ENCODE measurements at places on chromosomes 3 and 15.

GRCh38 chr15:24078310-24079029, 391.4 kb upstream of the NDN start:
- no peak for DNase-seq

DNA sequence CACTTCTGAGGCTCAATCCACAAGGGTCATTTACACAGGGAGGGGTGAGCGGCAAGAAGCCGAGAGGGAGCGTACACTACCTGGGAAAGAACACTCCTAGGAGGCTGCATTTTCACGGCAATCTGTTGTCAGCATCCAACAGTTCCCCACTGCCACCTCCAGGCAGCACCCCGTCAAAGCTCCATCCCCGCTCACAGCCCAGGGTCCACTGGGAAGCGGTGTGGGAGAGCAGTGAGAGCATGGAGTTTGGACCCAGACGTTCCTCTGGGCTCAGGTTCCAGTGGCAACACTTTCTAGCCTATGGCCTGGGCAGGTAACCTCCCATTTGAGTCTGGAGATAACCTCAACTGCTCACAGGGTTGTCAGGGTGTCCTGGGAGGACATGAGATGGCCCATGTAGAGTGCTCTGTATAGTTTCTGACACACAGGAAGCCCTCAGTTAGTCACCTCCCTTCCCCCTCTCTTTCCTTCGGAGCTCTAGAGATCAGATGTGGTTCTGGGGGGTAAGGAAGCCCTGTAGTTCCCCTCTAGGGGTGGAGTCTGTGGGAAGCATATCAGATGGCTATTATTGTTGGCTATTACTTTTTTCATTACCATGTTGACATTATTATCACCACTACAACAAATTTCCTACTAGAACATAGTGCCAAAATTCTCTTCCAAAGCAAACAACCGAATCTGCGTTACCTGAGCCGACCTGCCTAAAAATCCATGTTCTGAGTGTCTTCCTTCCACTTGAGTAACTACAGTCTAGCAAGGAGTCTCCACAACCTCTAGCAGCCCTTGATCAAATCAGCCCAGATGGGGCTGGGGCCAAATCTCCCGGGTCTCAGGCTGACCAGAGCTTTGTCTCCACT, 29.1 kb downstream of the RUVBL1 start:
- DNase-seq = no peak

- DNase-seq = no peak
Observed at GRCh38 chr3:189167027-189167766, 4.6 kb upstream of the TPRG1 start.

DNA sequence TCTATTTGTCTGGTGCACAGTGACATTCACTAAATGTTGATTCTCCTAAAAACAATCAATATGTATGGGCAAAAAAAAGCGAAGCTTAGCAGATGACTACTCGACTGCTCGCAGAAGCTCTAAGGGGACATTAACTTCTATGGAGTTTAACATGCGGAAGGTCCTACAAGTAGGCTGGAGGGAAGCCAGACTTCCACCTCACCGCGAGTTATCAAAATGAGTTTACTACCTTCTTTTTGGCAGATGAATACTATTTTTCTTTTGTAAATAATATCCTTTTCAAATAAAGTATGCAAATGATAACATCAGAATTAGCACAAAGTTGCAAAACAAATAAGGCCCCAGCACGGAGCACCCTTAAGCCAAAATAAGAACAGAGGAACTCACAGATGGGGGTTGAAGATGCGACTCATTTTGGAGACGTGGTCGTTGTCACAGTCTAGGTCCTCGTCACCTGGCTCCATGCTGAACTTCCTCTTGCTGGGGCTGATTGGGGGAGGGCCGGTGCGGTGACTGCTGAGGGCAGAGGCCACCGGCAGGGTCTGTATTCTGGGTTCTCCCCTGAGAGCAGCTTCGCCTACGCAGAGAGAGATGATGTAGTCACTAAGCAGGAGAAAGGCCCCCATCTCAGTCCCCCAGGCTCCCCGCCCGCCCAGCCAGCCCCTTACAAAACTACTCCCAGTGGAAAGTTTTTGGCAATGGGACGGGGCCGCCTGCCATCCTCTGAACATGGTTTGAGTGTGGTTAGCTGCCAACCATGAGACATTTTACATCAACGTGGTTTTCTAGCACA, 42.1 kb downstream of the VGLL4 start:
- DNase-seq = no peak

DNA sequence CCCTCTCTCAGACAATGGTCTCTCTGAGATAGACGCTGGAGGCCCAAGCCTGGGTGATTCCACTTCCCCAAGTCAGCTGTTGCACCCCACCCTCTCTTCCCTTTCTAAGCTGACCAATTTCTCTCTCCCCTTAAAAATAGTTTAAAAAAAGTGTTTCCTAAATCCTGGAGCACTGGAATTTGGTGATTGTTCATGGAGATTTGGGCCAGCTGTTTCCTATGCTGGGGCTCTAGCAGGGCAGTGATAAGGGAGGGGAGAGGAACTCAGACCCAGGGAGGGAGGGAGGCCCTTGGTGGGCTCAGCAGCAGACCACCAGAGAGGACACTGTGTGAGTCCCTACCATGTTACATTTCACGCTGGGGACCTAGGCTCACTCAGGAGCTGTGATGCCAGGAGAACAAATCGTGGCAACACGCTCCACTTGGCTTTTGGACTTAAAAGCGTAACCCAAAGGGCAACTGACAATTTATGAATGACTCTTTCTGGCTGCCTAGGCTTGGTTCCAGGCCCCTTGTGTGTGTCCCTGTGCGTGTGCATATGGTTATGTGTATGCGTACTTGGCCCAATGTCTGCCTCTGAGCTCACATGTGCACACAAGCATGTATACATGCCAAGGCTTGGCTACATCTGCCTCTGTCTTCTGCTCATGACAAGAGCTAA, 59.8 kb upstream of the INSYN1 start:
- DNase-seq = no peak

- no peak for DNase-seq
Observed at GRCh38 chr3:113545594-113545993, 13.2 kb downstream of the SIDT1 start.

DNA sequence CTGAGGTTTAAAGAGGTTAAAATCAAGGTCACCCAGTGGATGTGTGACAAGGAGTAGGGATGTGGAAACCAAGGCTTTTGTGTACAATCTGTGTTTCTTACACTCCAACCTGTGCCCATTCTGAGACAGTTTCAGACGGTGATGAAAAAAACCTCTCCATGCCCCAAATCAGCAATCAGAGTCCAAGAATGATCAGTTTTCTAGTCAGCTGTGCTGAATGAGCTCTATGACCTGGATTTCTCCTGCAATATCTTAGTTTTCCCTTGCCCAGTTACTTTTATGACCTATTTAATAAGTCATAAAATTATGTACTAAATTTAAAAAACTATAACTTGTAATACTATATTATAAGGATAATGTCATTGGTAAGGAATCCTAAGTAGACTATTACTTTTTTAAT, 37.5 kb upstream of the CBLB start:
- no peak for DNase-seq

DNA sequence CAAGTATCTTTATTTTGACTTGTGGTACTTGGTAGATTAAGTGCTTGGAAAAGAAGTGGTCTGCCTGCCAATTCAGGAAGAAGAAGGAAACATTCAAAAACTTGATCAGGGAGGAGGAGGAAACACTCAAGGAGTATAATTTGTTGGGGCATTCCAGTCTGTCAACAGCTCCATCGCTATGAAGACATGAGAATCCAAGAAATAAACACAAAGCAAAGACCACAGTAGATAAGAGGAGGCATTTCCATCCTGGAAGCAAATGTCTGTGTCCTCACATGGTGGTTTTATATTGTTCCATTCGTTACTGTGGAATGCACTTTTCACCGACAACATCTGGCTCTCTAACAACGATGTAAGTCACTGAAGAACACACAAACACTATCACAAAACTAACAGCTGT, 176.1 kb upstream of the FRMD4B start:
- DNase-seq = no peak

GRCh38 chr3:155015776-155016436, 64.2 kb upstream of the MME start:
- no peak for DNase-seq

DNA sequence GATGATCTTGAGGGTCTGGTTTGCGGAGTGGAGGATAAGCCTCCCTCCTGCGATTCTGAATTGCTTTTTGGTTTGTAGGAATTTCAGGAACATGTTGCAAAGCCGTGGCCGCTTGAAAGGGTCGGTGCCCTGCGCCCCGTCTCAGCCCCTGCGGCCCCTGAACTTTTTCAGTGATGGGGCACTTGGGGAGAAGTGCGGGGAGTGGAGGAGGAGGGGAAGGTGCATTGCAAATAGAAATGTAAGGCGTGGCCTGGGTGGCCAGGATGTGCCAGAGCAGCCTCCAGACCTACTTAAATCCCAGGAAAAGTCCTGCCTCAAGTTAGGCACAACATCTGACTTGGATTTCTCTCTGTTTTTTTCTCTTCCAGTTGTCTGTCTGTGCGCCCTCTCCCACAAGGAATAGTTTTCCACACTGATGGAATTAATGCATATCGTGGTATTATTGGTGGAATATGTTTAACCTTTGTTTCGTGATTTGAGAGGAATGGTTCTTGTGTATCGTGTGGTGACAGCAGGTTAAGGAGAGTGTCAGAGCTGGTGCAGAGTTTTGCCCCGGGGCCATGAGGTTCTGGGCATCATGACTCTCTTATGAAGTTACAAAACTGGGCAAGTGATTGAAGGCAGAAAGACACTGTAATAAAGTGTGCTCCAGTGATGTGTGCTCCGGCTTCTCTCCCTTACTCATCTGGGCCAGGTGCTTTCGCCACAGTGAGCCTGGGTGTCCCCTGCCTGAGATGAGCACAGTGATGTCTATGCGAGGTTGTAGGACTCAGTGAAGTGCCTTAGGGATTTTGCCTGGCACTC, 153.8 kb downstream of the PGPEP1L start:
- no peak for DNase-seq

DNA sequence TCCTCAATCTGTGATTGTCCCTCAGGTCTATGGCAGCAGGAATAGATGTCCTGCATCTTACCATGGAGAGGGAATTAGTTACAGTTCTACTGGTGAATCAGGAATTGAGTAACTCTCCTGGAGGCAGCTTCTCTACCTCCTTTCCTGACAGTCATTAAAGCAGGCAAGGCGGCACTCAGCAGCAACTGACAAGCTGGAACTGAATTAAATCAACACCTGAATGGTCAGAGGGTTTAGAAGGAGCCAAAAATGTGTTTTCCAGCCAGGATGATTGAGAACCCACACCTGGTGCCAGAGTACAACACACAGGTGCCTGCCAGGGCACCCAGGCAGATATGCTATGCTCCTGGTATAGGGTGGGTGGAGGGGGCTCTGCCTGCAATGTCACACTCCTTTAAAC, 43.1 kb upstream of the TIPARP start:
- DNase-seq = no peak

GRCh38 chr15:83581381-83581780, 72.5 kb upstream of the ADAMTSL3 start:
- DNase-seq = no peak

GRCh38 chr3:109411547-109411946, 74.2 kb upstream of the DPPA4 start:
- no peak for DNase-seq

GRCh38 chr3:135514060-135514448, 451.5 kb upstream of the PPP2R3A start:
- no peak for DNase-seq

DNA sequence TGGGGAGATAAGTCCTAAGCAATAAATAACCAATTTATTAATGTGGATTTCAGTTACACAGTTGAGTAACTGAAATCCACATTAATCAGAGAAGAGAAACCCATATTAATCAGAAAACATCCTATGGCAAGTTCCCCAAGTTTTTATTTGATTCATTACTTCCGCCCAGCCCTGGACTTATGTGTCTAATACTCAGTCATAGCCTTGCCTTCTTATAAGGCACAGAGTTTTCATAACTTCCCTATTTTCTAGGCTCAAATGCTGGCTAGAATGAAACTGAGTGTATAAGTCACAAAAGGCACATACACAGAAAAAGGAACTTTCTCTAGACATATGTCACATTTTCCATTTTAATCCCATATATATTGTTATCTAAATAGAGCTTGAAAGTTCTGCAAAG, 28.8 kb downstream of the CD47 start:
- no peak for DNase-seq

DNA sequence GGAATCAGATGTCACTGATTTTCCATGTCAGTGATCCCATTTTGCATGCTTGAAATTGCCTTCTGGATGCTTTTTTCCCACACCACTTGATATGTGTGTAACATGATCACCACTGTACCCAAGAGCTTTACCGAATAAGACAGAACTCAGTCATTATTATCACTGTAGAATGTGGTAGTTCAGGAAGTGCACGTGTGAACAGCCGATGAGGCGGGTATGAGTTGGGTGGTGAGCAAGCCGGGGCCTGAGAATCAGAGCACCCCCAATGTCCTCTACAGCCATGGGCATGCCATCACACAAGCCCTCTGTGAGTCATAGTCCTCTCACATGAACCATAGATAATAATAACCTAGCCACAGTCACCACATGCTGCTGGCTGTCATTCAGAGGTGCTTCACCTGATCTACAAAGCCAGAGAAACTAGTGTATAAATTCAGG, 470.8 kb downstream of the SOX2 start:
- DNase-seq = no peak

GRCh38 chr15:31127596-31128261, 26.2 kb upstream of the TRPM1 start:
- no peak for DNase-seq

DNA sequence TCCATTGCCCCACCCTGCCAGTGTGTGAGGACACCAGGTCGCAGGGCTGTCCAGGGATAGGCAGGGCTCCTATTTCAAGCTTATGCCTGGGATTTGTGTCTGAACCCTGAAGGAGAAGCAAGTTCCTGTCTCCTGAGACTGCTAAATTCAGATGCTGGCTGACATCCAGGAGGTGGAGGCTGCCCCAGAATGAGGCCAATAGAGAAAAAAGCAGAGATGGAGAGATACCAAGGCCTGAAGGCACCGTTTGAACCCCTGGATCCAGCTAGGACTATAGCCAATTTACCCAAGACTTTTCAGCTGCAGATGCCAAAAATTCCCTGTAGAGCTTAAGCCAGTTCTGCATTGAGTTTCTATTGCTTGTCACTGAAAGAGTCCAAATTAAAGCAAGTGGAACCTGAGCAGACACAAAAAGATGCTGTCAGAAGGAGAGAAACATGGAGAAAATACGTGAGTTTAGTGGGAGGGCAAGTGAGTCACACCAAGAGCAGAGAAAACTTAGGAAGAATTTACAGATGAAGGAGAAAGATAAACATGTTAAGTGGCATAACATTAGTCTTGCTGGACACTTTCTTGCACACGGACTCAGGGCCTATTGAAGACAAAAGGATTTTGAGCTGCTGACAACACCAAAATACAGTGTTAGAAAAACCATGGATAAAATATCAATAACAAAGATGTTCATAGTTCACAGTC, 148.6 kb downstream of the CNTN3 start:
- DNase-seq = peak; percentile 24

GRCh38 chr15:76062286-76062685, 2.5 kb downstream of the TMEM266 start:
- DNase-seq = no peak

GRCh38 chr3:56484122-56484521, 15.9 kb upstream of the ERC2 start:
- no peak for DNase-seq

GRCh38 chr3:155428563-155428962, 135.1 kb upstream of the STRIT1 start:
- DNase-seq = no peak
